ENCODE measurements at places on chromosomes 12 and 14.

DNA sequence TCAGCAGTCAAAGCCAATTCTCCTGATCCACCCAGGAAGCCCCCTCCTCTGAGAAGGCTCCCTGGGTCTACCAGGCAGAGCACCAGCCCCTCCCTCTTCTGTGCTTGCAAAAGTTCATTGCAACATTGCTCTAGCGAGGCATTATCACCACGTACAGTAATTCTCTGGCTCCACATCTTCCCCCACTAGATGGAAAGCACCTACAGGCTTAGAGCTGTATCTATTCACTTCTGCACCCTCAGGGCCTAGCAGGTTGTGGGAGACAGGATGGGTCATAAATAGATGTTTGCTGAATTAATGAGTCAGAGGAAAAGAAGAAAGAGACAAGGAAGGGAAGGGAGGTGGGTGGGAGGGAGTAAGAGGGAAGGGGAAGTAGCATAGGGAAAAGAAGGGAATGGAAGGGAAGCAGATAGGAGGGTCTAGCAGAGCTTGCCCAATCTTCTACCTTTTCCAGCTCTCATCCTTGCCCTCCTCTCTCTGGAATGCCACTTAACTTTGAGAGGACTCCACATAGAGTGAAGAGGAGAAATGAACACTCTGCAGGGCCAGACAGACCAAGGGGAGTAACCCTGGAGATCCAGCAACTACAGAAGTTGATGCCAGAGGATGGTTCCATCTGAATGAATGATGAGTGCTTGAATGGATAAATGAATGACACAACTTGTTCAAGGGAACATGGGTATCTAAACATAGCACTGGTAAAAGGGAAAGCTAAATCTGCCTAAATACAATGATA is 42.0 kb upstream of the NT5DC3 start:
- DNase-seq, result no peak

DNA sequence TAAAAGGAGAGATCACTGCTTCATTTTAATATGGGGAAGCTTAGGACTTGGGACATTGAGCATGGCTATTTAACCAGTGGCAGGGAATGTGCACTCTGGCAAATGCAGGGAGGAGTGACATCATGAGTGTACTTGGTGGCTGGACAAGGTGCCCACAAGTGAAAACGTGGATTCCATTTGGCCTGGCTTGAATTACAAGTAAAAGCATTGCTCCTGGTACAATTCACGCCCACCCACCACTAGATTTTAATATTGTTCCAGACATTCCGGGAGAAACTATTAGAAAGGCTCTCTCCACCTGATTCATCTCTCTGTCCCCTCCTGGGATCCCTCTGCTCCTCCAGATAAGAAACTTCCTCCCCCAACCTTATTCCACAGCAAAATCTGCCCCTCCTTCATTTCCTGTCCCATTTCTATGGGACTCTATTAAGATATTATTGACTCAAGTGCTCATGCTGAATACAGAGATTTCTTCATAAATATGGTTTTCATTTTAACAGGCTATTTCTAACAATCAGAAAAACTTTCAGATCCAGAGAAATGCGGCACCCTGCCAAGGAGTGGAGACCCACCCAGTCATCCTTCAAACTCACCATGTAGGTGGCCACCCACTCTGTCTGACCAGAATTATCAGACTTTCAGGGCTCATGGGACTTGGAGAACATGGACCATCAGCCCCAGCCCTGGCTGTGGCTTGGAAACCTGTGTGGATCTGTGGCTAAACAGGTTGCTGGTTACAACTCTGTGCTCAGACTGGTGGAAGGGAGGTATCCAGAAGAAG is 43.2 kb downstream of the SSPN start:
- no peak for DNase-seq

DNA sequence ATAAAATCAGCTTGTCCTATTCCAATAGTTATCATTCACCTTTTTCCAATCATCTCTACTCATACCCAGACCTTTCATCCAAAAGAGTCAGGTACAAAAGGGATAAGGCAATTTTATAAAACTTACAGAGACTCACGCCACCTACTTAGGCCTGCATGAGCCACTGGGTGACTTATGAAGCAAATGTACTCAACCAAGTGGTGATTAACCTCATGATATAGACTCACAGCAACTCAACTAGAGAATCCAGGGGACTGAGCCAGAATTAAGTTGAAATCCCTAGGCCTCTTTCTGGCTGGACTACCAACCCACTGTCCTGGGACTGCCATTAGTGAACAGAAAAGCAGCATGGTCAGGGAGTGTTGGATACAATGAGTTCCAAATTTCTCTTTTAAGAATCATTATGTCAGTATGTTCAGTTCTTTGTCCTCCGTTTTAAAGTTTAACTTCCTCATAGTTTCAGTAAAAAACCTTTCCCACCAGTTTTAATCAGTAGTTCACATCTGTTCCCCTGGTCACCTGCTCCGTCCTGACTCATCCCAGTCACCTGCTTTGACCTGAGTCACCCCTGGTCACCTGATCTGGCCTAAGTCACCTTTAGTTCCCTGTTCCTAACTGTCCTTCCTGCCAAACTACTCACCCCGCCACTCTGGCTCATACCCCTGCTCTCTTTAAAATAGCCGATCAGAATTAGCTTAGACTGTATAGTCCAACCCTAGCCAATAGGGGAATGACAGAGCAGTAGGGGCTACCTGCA is 36.8 kb downstream of the SPTSSA start:
- DNase-seq, result no peak

DNA sequence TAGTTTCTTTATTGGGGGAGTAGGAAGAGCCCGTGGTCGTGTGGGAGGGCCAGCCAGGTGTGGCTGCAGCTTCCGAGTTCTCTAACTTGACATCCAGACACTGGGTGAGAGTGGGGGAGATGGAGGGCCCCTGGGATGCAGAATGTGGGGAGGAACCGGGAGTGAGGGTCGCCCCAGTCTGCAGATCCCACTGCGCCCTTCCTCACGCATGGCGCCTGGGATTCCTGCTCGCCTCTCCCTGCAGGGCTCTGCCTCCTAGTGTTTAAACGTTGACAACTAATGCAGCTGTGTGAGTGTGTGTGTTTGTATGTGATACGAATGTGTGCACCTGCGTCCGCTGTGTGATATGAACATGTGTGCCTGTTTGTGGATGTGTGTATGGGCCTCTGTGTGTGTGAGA is 34.6 kb downstream of the FZD10 start:
- DNase-seq, result no peak

- DNase-seq, result no peak
Observed at GRCh38 chr12:66269142-66269541, 33.2 kb upstream of the HELB start.

- peak; percentile 51 for DNase-seq
Observed at GRCh38 chr12:53352331-53353256, 16.4 kb upstream of the SP7 start.

DNA sequence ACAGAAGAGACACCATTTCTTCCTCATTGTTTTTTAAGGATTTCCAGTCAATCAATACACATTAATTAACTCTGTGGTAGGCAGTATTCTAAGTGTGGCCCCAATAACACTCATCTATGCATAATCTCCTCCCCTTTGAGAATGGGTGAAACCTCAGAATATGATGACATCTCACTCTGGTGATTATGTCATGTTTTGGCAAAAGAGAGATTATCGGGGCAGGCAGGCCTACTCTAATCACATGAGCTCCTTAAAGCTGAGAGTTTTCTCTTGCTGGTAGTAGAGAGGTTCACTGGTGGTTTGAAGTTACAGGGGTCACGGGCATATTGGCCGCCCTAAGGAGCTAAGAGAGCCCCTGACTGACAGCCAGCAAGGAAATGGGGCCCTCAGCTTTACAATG is 7.1 kb upstream of the LGMN start:
- no peak for DNase-seq

GRCh38 chr12:57243521-57244311 is 7.3 kb downstream of the STAC3 start:
- DNase-seq, result no peak
